ENCODE measurements at places on chromosomes 4 and X.

GRCh38 chr4:12897954-12898353, 586.2 kb downstream of the RAB28 start:
- no peak for DNase-seq

- no peak for DNase-seq
Observed at GRCh38 chr4:2365054-2365912, 53.2 kb downstream of the ZFYVE28 start.

DNA sequence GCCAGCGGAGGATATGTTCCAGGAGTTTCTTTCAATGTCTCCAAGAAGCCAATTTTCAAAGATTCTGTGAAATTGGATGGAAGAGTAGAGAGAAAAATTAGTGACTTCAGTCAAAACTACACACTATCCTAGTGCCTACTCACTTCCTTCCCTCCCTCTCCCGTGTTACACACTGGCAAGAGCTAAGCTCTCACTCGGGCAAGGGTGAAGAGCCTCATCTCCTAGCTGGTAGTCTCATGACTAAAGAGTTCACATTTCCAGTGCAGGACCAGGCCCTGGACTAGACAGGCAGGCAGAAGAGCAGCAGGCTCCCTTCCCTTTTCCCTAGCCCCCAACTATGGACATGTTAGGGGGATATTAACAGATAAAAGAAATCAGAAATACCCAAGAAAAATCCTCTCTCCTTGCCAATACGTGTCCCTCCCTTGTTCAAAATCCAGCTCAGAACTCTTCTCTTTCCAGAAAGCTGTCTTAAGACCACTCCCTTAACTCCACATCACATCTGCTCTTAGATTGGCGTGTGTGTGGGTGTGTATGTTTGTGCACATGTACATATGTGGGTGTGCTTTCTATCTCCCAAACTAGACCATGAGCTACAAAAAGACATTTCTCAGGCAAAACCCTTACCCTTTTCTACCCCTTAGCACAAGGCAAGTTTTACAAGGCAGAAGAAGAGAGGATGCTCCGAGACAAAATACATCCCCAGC, 29.9 kb downstream of the ZDHHC9 start:
- no peak for DNase-seq

- no peak for DNase-seq
Observed at GRCh38 chr4:173546776-173547175, 16.7 kb upstream of the HAND2 start.

DNA sequence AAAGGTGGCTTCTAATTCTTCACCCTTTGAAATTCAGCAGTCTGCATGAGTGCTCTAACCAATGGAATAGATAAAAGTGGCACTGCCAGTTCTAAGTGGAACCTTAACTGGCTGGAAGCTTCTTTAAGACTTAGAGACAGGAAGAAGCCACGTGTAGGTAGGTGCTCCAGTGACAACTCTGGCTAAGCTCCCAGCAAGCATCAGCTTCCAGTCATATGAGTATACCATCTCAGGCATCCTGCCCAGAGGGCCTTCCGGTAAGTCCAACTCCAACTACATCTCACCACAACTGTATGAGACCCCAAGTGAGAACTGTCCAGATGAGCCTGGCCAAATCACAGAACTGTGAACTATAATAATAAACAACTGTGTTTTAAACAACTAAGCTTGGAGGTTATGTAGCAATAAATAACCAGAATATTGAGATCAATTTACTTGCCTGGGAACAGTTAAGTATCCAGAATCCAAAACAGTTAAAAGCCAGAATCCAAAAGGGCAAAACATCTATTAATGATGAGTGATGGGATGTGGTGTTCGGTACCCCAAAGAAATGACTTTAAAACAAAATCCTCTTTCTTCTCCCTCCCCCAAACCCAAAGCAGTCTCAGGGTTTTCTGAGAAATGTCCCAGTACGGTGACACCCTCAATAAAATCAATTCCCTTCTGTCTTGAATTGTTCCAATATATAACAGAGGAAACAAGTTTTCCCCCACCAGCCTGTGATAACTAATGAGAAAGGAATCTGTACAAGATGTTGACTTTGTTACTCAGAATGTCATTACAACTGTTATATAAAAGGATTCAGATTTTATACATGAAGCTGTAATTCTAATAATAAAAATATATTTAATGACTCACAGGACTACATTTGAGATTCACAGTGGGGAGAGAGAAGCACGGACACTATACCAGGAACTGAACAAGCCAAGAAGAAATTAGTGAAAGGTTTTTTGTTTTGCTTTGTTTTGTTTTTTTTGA, 4.2 kb downstream of the TSPAN5 start:
- no peak for DNase-seq

DNA sequence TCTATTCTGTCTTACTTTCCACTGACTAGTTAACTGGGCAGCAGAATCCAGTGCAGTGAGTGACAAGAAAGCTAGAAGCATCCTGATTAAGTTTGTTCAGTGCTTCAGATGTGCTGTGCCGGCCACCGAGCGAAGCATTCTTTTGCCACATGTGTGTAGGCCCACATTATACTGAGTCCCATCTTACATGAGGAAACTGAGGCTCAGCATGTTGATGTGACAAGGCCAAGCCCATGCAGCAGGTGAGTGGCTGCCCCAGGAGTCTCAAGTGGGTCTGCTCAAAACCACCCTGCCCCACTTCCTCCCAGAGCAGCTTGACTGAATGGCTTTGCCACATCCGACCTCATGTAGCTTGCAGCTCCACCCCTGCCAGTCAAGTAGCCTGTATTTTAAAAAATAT, 50.5 kb downstream of the RHOH start:
- no peak for DNase-seq

DNA sequence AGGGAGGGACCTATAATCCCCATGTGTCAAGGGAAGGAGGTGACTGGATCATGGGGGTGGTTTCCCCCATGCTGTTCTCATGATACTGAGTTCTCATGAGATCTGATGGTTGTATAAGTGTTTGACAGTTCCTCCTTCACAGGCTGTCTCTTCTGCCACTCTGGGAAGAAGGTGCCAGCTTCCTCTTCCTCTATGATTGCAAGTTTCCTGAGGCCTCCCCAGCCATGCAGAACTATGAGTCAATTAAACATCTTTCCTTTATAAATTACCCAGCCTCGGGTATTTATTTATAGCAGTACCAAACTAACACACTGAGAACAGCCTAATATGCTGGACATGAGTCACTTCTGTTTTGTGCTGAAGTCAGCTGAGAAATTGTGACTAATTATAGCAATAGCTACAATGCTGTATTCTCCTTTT, 656.9 kb upstream of the CPEB2 start:
- DNase-seq = no peak

- no peak for DNase-seq
Observed at GRCh38 chr4:37988670-37989069, 28.5 kb downstream of the PTTG2 start.

GRCh38 chrX:97399400-97399799, 515.7 kb downstream of the RPA4 start:
- no peak for DNase-seq

Data from right lung (tissue), 10 donors.